Fibroblast of upper back skin (primary cell): ENCODE measurements at places on chromosomes 12 and 14.

GRCh38 chr12:24864796-24865125 lies 84.1 kb downstream of the BCAT1 start:
- peak; percentile 44 for DNase-seq

- DNase-seq = peak; percentile 75
Measured at GRCh38 chr12:95205685-95206084, 11.6 kb downstream of the FGD6 start.

DNA sequence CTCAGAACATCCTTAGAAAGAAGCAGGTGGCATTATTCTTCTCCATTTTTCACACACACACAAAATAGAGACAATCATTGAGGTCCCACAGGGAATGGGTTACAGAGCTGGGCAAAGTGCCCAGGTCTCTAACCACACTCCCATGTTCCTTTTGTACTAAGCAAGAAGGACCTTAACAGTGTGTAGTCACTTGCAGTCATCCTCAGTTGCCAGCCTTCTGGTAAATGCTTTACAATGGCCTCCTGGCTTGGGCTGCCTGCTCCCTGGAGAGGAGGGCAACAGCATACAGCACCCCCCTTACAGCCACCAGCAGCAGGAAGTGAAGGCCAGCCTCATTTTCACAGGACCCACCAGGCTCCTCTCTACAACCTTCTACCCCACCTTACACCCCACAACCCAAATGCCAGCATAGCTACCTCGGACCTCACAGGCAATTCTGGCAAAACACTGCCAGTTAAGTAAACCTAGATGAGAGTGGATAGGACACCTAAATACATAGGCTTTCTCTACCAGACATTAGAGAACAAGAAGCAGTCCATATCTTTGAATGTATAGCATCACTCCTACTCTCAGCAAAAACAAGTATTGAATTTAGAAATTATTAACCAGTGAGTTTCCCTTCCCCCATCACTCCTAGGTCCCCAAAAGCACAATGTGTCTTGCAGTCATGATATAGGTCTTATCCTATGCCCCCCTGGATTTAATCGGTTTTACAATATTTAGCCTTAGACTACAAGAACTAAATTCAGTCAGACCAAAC lies 88.1 kb downstream of the PPP2R5E start:
- peak; percentile 53 for DNase-seq

DNA sequence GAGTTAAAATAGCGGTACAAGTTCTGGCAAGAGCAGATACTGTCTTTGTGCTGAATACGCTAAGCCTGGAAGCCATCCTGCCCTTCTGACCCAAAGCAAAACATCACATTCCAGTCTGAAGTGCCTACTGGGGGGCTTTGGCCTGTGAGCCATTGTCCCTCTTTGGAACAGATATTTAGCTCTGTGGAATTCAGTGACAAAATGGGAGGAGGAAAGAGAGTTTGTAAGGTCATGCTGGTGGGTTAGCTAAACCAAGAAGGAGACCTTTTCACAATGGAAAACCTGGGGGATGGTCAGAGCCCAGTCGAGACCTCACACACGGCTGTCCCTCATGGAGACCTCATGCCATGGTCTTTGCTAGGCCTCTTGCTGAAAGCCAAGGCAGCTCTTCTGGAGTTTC lies 18.5 kb downstream of the EMP1 start:
- DNase-seq = no peak

DNA sequence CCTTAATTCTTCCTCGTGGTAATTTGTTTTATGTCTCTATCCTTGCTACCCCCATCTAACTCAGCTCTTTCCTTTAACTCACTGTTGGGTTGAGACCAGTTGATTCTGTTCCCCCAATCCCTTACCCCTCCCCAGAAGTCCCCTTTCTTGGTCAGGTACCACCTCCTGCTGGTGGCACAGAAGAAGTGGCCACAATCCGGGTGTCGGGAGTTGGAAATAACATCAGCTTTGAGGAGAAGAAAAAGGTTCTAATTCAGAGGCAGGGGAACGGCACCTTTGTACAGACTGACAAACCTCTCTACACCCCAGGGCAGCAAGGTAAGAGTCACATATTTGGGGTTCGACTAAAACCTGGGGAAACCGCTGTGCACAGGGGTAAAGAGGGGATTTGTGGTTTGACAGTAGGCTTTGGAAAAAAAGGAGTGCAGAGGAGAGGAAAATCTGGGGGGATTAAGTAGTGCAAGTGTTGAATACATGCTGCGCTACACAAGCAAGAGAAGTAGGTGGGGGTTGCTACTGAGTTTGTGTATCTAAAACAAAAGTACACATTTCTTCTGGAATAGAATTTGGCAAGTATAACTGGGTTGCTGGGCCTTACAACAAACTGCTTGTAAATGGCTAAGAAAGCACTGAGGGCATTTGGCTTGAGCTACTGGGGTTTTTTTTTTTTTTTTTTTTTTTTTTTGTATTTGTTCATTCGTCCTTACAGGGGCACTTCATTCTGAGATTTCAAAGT lies 1.3 kb downstream of the A2ML1 start:
- DNase-seq = peak; percentile 25

DNA sequence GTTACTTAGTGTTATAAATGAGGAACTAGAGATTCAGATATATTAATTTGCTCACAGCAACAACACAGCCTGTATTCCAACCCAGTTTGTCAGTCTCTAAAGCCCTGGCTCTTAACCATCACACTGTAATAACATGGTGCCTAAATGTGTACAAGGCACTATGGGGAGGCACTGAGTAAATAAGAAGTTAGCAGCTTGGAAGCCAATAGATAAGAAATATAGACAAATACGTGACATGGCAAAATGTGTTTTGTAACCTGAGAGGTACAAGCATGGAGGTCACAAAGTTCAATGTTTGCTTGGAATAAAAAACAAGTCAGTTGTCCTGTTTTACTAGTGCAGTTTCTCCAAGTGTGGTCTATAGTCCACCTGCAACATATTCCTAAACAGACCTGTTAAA lies 16.3 kb upstream of the SLCO1A2 start:
- DNase-seq = no peak

- no peak for DNase-seq
Measured at GRCh38 chr14:73695082-73695481, 19.1 kb downstream of the PNMA1 start.

DNA sequence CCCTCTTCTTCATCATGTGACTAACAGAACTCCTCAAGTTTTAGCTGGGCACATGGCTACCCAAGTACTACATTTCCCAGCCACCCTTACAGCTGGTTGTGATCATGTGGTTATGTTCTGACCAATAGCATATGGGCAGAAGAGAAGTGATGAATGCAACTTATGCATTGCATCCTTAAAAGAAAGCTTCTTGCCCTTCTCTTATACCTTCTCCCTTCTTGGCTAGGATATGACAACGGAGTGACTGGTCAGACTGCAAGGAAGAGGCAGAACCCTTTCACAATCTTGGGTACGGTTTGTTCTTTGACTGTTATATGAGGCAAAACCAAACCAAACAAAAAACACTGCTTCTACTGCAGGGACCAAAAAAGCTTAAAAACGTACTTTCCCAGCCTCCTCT lies 66.5 kb upstream of the MAX start:
- no peak for DNase-seq

- no peak for DNase-seq
Measured at GRCh38 chr14:23445773-23446172, 10.3 kb upstream of the MYH7 start.

DNA sequence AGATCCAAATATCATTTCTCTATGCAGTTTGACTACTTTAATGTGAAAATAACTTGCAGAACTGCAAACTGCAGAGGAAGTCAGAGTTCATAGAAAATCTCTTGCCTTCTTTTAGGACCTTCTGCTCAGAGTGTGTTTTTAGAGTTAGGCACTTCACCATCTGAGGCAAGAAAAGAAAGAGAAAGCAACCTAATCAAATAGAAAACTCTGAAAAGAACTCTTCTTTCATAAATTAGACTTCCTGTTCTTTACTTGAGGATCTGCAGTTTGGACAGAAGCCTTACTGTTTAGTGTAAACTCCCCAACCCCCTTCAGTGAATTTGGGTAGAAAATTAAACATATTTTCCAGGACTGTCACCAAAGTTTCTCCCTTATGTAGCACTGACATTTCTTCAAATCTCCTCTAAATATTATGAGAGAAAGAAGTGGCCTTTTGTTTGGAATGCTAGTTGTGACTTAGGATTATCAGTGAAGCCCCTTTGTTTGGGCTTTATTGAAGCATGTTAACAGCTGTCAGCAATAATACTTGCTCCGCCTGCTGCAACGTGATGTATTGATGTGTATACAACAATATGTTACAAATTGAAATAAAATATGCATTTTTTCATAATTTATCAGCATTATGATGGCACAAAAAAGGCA lies 99.5 kb downstream of the PDZRN4 start:
- no peak for DNase-seq

DNA sequence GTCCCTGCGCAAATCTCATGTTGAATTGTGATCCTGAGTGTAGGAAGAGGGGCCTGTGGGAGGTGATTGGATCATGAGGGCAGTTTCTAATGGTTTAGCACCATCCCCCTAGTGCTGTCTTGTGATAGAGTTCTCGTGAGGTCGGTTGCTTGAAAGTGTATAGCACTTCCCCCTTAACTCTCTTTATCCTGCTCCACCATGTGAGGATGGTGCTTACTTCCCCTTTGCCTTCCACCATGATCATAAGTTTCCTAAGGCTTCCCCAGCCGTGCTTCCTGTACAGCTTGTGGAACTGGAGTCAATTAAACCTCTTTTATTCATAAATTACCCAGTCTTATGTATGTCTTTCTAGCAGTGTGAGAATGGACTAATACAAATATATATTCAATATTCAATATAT lies 303.7 kb upstream of the SEL1L start:
- DNase-seq = no peak

GRCh38 chr14:76394569-76394968 lies 18.6 kb downstream of the ESRRB start:
- no peak for DNase-seq

DNA sequence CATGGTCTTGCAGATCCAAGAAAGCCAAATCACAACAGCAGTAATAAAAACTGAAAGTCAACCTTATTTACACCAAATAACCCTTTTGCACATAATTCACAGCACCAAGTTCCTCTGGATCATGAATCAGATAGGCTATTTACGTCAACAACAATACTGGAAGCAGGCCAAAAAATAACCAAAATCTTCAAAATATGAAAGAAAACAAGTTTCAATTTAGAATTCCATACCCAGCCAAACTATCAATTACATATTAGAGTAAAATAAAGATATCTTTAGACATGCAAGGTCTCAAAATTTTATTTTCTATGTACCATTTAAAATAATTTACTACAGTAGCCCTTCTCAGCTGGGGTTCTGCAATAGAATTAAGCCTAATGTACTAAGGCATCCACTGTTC lies 76.7 kb upstream of the BBS10 start:
- no peak for DNase-seq

- no peak for DNase-seq
Measured at GRCh38 chr14:105316968-105317510, 2.5 kb downstream of the PACS2 start.

- DNase-seq = no peak
Measured at GRCh38 chr12:103782399-103782798, 58.6 kb downstream of the NT5DC3 start.

GRCh38 chr14:100696590-100696989 lies 30.1 kb upstream of the DLK1 start:
- no peak for DNase-seq

GRCh38 chr14:98698341-98698740 lies 573.7 kb downstream of the BCL11B start:
- DNase-seq = no peak
